ENCODE measurements at places on chromosomes 11 and 22.

DNA sequence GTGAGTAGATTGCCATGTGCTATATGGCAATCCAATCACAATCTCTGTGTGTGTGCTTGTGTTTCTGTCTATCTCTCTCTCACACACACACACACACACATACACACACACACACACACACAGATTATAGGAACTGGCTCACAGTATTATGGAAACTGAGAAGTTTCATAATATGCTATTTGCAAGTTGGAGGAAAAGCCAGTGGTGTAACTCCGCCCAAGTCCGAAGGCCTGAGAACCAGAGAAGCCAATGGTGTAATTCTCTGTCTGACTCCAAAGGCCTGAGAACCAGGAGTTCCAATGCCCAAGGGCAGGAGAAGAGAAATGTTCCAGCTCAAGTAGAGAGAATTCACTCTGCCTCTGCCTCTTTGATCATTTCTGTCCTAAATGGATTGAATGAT is 37.2 kb downstream of the GLYATL2 start:
- DNase-seq: no peak

DNA sequence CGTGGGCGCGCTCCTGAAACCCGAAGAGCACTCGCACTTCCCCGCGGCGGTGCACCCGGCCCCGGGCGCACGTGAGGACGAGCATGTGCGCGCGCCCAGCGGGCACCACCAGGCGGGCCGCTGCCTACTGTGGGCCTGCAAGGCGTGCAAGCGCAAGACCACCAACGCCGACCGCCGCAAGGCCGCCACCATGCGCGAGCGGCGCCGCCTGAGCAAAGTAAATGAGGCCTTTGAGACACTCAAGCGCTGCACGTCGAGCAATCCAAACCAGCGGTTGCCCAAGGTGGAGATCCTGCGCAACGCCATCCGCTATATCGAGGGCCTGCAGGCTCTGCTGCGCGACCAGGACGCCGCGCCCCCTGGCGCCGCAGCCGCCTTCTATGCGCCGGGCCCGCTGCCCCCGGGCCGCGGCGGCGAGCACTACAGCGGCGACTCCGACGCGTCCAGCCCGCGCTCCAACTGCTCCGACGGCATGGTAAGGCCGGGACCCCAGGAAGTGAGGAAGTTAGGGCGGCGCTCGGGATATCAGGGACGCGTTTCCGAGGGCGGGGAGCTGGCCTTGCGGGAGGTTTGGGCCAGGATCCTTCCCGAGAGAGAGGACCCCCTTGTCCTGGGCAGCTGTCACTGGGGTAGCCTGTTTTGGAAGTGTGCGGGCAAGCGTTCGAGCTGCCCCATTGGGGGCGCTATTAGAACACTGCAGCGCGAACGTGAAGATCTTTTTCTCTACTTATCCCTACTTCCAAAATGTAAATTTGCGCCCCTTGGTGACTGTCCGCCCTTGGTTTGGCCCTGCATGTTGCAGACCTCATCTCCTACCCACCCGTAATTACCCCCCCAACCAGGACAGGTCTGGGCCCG is 796 bp downstream of the MYOD1 start:
- DNase-seq: peak; percentile 68

DNA sequence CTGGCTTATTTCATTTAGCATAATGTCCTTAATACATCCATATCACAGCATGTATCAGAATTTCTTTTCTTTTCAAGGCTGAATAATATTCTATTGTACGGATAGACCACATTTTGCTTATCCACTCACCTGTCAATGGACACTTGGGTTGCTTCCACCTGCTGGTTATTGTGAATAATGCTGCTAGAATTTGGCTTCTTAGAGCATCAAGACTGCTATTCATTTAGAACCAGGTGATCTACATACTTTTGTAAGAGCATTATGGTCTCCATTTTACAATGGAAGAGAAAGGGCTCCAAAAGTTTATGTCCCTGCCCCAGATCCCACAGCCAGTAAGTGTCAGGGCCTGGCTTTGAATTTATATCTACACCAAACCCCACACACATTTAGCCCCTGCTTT is 100.7 kb upstream of the CD82 start:
- no peak for DNase-seq

GRCh38 chr11:130043575-130043974 is 26.1 kb upstream of the APLP2 start:
- DNase-seq: no peak

- DNase-seq: peak; percentile 84
Observed at GRCh38 chr11:61011950-61012736, 40.7 kb downstream of the CD6 start.

DNA sequence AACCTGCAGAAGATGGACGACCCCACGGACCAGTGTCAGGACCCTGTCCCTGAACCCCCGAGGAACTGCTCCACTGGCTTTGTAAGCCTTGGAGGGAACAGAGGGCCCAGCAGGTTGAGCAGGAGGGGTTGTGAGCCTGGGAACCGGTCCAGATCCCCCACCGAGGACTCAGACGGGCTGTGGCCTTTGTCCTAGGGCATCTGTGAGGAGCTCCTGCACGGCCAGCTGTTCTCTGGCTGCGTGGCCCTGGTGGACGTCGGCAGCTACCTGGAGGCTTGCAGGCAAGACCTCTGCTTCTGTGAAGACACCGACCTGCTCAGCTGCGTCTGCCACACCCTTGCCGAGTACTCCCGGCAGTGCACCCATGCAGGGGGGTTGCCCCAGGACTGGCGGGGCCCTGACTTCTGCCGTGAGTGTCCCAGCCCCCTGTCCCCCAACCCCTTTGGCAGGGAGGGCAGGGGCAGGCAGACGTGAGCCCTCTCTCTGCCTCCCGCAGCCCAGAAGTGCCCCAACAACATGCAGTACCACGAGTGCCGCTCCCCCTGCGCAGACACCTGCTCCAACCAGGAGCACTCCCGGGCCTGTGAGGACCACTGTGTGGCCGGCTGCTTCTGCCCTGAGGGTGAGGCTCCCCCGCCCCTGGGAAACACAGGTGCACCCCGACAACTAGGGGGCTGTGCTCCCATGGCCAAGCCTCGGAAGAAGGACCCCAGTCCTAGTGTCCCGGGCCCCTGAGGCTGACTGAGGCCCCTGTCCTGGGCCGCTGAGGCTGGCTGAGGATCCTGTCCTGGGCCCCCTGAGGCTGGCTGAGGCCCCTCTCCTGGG is 6.4 kb downstream of the MUC5AC start:
- peak; percentile 53 for DNase-seq
